ENCODE measurements at places on chromosomes 1 and 21.
A peak's percentile ranks its signal among the peaks of the same experiment; 100 is the strongest.

DNA sequence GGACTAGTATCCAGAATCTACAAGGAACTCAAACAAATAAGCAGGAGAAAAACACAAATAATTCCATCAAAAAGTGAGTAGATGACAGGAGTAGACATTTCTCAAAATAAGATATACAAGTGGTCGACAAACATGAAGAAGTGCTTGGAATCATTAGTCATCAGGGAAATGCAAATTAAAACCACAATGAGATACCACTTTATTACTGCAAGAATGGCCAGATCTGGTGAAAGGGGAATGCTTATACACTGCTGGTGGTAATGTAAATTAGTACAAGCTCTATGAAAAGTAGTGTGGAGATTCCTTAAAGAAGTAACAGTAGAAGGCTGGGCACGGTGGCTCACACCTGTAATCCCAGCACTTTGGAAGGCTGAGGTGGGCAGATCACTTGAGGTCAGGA lies 73.8 kb downstream of the POU2F1 start:
- no peak for DNase-seq

DNA sequence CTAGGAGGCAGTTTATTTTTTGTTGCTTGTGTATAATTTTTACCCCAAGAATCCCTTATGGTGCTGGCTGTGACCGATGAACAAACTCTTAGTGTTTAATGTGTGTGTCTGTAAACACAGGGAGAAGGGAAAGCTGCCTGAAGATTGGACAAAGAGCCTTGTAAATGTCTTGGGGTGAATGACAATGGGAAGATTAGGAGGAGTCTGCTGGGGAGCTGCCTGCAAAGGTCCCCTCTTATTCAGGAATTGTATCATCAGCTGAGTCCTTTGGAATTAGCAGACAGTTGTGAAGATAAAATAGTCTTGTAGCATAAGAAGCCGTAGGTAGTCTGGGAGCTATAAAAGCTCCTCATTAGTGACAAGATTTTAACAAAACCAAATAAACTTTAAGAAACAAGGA lies 88.4 kb downstream of the RUNX1 start:
- DNase-seq = no peak

- no peak for DNase-seq
Measured at GRCh38 chr1:229186373-229187056, 84.4 kb upstream of the RAB4A start.

- no peak for DNase-seq
Measured at GRCh38 chr1:182664296-182664695, 20.1 kb downstream of the RGS8 start.

DNA sequence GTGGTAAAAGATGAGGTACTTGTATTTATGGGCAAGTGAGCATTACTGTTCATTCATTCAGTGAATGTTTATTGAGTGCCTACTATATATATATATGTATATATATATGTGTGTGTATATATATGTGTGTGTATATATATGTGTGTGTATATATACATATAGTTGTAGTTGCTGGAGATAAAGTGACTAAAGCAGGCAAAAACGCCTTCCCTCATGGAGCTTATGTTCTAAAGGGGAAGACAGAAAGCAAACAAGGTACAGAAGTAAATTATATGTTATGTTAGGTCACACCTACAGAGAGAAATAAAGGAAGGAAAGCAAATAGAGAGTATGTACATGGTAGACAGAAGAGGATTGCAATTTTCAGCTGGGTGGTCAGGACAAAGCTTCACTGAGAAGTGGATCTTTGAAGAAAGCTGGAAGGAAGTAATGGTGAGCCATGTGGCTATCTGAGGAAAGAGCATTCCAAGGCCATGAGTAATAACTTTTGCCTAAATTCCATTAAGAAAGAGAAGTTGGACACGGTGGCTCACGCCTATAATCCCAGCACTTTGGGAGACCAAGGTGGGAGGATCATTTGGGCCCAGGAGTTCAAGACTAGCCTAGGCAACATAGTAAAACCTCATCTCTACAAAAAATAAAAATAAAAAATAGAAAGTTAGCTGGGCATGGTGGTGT lies 33.5 kb upstream of the KLF17 start:
- DNase-seq = no peak

DNA sequence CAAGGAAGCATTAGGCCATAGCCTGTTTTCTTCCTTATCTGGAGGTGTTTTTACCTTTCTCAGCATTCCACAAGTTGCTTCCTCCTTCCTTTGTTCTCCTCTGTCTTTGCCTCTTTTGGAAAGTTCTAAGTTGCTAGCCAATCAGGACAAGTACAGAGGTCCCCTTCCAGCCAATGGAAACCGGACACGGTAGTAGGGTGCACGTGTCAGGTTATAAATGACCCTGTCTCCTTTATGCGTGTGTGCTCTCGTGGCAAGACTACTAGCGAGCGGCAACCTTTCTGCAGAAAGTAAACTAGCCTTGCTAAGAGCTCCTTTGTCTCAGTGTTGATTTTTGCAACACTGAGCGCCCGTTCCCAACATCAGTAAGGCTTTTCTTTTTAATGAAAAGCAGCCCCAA lies 1.5 kb upstream of the ACADM start:
- no peak for DNase-seq

- DNase-seq = no peak
Measured at GRCh38 chr1:108188801-108189200, 11.3 kb downstream of the SLC25A24 start.

- no peak for DNase-seq
Measured at GRCh38 chr1:31640964-31641363, 3.7 kb downstream of the PEF1 start.

DNA sequence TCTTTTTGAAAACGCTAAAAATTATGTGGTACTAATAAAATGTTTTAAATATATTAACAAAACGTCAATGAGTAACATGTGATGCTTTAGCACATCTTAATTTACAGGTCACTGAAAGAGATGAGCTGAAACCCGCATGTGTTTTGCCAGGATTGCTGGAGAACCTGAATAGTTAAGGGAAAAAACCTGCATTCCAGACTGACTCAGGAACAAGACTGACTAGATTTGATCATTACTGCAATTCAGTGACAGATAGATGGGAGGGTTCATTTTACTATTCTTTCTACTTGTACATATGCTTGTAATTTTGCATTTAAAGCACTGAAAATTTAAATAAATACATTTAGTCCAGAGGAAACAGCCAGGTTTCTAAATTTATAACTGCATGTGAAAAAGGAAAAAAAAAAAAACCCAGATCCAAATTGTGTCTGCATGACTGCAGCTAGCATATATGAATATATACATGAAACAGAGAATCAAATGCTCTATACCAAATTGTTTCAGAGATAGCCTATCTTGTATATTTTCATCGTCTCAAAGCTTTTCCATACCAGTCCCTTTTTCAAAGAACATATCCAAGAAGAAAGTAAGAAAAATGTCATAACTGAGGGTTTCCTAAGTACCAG lies 71.7 kb downstream of the APP start:
- DNase-seq = no peak

- no peak for DNase-seq
Measured at GRCh38 chr1:40890771-40891170, 28.6 kb upstream of the CITED4 start.

- DNase-seq = no peak
Measured at GRCh38 chr1:100184536-100184935, 6.5 kb upstream of the LRRC39 start.

GRCh38 chr1:219283541-219283940 lies 109.9 kb downstream of the LYPLAL1 start:
- no peak for DNase-seq

DNA sequence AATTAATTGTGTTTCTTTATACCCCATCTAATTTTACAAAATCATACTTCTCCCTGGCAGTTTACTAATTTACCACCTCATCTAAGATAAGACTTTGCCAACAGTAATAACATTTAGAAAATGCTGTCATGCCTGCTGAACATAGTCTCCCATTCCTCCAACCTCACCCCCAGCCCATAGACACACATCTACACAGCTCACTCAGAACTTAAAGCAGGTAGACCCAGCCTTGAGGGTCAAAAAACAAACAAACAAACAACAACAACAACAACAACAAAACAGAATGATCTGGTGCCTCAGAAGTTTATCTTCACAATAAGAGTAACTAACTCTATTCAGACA lies 94.0 kb downstream of the ZC3H11B start:
- DNase-seq = no peak

DNA sequence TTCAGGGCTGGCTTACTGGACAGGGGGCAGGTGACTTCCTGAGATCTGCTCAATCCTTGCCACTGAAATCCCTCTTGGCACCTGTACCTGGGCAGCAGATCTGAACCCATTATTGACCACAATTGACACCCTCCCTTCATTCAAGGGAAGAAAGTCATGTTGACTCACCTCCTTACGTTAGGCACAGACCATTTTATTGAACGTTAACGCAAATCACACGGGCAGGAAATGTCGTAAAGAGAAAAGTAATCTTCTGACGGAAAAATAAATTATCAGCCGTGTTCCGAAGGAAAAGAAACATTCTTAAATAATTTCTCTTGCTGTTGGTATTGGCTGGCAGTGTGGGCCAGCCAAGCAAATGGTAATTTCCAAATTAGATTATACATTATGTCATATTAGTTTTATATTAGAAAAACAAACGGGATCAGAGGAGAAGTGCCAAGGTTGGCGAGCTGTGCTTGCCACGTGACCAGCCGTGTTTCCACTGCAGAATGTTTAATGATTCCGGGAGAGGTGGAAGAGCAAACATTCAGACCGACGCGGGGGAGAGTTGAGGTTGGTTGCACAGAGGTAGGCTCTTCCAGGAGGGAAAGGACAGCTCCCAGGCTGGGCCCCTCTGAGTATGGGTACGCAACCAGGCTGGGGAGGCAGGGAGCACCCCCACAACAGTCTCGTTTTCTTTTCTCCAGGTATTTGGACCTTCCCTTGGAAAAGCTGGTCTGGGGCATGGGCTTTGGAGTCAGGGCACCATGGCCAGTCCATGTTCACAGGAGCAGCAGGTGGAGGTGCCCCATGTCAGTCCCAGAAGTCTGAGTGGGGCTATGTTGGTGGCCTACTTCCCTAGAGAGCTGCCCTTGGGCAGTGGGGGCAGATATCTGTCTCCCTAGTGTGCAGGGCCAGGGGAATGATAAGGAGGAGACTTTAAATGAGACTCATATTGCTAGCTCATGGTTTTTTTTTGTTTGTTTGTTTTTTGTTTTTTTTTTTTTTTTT lies 121.1 kb downstream of the FOXD2 start:
- DNase-seq = no peak

DNA sequence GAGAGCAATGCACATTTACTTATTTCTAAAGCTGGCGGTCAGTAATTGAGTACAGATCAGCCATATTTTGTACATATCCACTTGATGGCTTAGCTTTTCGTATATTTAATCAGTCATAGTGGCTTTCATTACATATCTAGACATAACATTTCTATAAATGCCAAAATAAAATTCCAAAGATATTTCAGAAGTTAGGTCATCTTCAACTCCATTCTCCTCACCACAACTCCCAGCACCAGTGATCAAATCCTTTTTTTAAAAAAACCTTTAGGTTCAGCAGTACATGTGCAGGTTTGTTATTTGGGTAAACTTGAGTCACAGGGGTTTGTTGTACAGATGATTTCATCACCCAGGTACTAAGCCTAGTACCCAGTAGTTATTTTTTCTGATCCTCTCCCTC lies 53.9 kb upstream of the GNG4 start:
- no peak for DNase-seq

GRCh38 chr1:175364424-175365076 lies 172.0 kb upstream of the KIAA0040 start:
- DNase-seq = no peak

- DNase-seq = no peak
Measured at GRCh38 chr1:12244078-12244477, 14.2 kb downstream of the VPS13D start.

- DNase-seq = no peak
Measured at GRCh38 chr1:39082010-39082799, 56.1 kb downstream of the NDUFS5 start.

GRCh38 chr1:59096501-59096900 lies 200.4 kb upstream of the FGGY start:
- no peak for DNase-seq

GRCh38 chr1:185091480-185091879 lies 46.1 kb downstream of the RNF2 start:
- DNase-seq = no peak

- DNase-seq = no peak
Measured at GRCh38 chr1:153343811-153344717, 4.6 kb downstream of the PGLYRP4 start.

- no peak for DNase-seq
Measured at GRCh38 chr1:188065917-188066316, 1237.2 kb downstream of the PLA2G4A start.

GRCh38 chr1:219412772-219413171 lies 200.1 kb downstream of the ZC3H11B start:
- no peak for DNase-seq

- DNase-seq = no peak
Measured at GRCh38 chr21:16071092-16071491, 341.3 kb downstream of the USP25 start.

- no peak for DNase-seq
Measured at GRCh38 chr1:53197291-53198200, 922 bp downstream of the CPT2 start.

GRCh38 chr1:21605012-21605715 lies 64.0 kb downstream of the RAP1GAP start:
- no peak for DNase-seq

- no peak for DNase-seq
Measured at GRCh38 chr1:43945674-43946235, 995 bp upstream of the IPO13 start.

DNA sequence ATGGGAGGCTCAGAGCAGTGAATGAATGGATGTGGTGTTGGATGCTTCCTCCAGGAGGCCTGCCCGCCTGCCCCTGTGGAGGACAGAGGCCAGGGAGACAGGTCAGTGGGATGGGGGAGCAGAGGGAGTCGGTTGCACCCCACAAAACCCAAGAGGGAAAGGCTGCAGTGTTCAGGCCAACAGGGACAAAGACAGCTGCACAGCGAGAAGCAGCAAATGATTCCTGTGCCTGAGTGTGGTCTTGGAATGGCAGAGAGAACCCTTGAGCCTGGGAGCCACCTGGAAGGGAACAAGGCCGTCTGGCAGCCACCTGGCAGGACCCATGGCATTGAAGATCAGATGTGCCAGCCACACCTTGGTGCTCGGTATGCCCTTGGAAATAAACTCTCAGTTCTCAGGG lies 8.1 kb downstream of the TFF3 start:
- DNase-seq = peak; percentile 21

GRCh38 chr1:110582378-110582777 lies 23.8 kb downstream of the KCNA2 start:
- no peak for DNase-seq

- no peak for DNase-seq
Measured at GRCh38 chr21:42219606-42220137, 732 bp downstream of the ABCG1 start.

DNA sequence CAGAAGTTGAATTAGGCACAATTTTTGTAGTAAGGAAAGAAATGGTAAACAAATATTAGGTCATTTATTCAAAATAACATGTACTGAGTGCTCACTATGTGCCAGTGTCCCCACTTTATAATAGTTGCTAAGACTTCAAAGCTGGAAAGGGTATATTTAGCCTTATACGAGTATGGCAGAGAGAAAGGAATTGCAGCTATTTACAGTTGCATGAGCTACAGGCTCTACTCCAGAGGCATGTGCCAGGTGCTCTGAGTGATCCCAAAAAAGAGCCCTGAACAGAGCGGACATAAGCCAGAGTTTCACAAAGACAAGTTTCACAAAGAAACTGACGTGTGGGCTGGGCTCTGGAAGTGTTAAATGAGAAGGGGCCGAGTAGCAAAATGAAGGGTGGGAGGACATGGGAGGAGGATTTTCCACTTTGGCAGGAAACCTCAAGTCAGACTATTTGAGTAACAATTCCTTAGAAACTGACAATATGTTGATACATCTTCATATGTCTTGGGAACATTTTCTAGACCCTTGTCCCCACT lies 40.9 kb downstream of the FASLG start:
- no peak for DNase-seq

- DNase-seq = no peak
Measured at GRCh38 chr1:231073331-231073730, 33.3 kb upstream of the FAM89A start.

- no peak for DNase-seq
Measured at GRCh38 chr1:182050481-182051448, 10.7 kb downstream of the ZNF648 start.

Measured in activated CD4-positive, CD25-positive, alpha-beta regulatory T cell treated with anti-CD3 and anti-CD28 coated beads, Interleukin-2, amount 50 U/mL, for 72 hours (primary cell).